Activated CD4-positive, alpha-beta T cell treated with anti-CD3 and anti-CD28 coated beads, Interleukin-2, amount 50 U/mL, for 16 hours (primary cell): ENCODE measurements at places on chromosomes 11 and 22.

DNA sequence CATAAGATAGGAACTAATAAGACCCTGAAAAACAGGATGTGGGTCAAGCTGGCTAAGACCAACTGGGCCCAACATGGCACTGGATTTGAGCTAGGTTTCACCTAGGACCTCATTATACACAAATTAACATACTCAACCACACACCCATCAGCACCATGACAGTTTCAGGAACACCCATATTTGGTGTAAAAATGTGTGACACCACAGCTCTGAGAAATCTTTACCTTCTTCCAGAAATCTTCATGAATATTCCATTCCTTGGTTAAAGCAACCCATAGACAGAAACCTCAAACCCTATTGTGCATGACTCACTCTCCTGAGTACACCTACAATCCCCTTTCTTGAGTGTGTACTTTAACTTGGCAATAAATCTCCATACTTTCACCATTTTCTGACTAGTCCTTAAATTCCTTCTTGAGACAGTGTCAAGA, 378.8 kb downstream of the DYNC2H1 start:
- peak; percentile 43 for DNase-seq

DNA sequence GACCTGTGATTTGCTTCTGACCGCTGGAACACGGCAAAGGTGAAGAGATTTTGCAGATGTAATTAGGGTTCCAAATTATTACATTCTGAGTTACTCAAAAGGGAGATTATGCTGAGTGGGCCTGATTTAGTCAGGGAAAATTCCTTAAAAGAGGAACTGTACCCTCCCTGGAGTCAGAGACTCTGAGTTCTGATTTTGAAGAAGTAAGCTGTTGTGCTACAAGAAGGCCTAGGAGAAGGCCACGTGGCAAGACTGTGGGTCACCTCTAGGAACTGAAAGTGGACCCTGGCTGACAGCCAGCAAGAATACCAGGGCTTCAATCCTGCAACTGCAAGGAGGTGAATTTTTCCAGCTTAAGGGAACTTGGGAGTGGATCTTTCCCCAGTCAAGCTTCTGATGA, 45.3 kb downstream of the CHRDL2 start:
- DNase-seq = no peak

GRCh38 chr22:25111579-25112517, 87.8 kb upstream of the CRYBB3 start:
- DNase-seq = no peak

DNA sequence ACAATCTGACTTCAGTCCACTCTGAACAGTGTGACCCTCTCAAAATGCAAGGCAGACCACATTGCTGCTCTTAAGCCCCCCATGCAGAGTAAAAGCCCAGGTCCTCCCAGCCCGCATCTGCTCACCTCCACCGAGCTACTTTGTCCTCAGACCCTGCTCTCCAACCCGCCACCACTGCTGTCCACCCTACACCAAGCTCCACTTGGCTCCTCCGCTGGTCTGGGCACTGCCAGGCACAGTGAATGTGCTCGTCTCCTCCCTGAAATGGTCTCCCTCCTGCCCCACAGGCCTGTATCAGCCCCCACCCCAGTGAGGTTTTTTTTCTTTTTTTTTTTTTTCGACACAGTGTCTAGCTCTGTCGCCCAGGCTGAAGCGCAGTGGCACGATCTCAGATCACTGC, 67.4 kb upstream of the ARFGAP3 start:
- no peak for DNase-seq

DNA sequence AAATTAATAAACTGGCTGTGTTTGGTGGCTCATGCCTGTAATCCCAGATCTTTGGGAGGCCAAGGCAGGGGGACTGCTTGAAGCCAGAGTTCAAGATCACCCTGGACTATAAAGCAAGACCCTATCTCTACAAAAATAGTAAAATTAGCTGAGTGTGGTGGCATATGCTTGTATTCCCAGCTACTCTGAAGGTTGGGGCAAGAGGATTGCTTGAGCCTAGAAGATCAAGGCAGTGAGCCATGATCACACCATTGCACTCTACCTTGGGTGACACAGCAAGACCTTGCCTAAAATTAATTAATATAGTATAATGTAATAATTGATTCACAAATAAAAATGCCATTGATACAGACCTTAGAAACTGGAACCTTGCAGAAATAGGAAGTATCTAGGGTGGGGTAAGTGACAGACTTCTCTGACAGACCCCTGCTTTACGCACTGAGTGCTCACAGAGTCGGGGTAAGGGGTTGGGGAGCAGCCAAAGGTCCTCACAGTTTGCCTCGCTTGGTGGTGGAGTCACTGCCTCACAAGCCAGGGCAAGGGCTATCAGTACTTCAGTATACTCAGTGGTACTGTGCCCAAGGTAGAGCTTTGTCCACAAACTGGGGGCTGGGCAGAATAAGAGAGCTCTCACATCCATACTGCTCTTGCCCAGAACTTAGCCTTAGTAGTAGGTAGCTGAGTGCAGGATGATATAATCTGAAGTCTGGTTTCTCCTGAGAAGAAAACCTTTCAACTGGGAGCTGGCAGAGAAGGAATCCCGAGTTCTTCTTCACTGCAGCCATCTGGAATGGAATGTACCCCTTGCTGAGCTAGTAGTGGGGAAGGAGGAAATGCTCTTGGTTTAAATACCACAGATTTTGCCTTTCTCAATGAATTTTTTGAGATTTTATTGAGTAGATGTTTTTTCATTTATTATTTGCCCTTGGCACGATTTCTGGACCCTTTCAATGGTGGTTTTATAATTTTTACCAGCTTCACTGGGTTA, 65.5 kb downstream of the EMSY start:
- no peak for DNase-seq

DNA sequence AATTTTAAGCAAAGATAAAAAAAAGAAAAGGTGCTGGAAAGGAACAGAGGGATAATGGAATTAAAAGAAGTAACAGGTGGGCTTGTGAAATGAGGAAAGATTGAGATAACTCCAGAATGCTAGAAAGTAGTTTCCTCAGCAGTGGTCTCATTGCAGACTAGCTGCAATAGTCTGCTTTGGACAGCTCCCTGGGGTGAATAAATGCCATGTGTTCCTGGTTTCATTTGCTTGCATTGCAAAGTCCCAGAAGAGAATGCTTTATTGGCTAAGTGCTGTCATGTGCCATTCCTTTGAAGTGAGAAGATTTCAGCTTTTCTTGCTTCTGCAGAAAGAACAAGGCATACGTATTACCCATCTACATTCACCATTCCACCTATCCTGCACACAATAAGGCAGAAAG, 478.8 kb upstream of the RAG2 start:
- no peak for DNase-seq

GRCh38 chr22:30188911-30189310, 57.6 kb downstream of the LIF start:
- no peak for DNase-seq
